ENCODE measurements at places on chromosomes 4 and X.

- no peak for DNase-seq
Measured at GRCh38 chr4:121243485-121243884, 79.4 kb upstream of the TNIP3 start.

DNA sequence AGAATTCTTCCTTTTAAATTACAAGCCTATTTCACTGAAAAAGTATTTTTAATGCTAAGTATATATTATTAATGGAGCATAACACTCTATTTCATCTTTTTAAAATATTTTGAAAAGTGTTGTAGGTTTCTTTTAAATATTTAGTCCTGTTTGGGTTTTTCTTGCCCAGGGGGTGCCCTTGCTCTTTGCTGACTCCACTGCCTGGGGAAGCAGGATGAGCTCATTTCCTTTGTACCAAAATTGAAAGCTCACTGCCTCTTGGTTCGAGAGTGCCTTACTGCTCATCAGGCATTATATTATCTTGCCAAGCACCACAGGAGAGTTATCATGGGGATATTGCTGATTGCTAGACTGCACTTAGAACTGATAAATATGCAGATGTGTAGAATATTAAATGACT is 819.2 kb downstream of the PCDH18 start:
- no peak for DNase-seq

- DNase-seq, result no peak
Measured at GRCh38 chr4:27101126-27101525, 240.5 kb downstream of the STIM2 start.

DNA sequence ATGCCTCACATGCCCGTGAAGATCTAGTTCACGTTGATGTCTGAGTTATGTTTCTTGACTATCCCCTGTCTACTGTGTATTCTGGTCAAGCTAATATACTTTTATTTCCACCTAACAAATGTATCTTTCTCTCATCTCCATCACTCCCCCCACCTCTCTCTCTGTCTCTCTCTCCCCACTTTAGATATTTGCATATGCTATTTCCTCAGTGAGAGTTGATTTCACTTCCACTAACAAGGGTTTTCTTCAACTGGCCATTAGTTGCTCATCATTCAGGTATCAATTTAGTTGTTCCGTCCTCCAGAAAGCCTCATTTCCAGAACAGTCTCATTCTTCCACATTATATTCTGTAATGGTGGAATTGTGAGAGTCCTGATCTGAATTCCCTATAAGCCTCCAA is 1777.8 kb upstream of the TENM3 start:
- no peak for DNase-seq

GRCh38 chr4:3082925-3083515 is 8.5 kb downstream of the HTT start:
- no peak for DNase-seq

GRCh38 chr4:11585506-11585905 is 156.8 kb upstream of the HS3ST1 start:
- DNase-seq, result peak; percentile 57

GRCh38 chr4:67465763-67466052 is 79.6 kb downstream of the CENPC start:
- no peak for DNase-seq

DNA sequence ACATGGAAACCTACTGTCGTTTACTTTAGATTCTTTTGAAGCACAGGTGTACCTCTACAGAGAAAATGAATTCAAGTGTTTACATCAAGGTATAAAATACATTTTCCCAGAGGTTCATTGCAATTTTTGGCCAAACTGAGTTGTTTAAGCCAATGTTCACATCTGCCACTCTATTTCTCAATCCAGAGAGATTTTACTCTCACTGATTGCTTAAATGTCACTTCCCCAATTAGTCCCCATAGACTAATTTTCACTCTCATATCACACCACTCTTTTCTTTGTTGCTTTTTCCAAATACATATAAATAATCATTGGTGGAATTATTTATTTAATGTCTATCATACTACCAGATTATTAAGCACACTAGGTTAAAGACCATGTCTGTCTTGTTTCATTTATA is 271.8 kb downstream of the PPP3CA start:
- DNase-seq, result no peak

DNA sequence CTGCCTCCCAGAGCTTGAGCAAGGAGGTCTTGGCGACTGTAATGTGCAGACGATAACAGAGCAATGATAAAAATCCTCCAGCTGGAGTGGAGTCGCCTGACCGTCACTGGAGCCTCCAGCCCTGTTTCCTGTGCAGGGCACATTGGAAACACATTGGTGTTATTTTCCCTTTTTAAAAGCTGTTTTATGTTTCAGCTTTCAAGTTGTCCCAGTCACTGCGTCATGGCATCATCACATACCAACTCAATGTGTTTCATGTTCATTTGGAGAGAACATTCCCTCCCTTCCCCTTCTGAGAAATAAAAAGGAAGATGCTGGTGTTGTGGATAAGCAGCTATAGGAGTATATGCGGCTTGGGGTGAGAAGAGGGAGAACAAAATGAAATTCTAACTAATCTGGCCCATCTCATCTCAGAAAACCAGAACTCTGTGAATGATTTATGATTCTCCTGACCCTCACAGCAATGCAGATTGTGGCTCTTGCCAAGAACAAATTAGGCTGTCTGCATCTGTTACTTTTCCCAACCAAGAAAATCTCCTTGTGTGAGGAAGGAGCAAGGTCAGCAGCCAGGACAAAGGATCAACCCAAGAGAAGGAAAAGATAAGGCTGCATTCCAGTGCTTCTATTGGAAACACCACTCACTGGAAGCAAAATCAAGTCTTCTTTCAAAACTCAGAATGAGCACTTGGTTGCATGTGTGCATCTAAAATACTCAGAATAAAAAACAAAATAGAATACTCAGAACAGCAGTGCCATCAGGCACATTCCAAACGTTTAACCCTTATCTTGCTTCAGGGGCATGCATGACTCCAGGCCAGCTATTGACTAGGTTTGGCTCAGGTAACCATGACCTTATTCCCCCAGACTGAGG is 134.4 kb downstream of the RASL11B start:
- DNase-seq, result no peak

- no peak for DNase-seq
Measured at GRCh38 chr4:6134612-6135220, 65.6 kb downstream of the JAKMIP1 start.

- DNase-seq, result no peak
Measured at GRCh38 chrX:148024425-148025148, 43.5 kb downstream of the FMR1NB start.

DNA sequence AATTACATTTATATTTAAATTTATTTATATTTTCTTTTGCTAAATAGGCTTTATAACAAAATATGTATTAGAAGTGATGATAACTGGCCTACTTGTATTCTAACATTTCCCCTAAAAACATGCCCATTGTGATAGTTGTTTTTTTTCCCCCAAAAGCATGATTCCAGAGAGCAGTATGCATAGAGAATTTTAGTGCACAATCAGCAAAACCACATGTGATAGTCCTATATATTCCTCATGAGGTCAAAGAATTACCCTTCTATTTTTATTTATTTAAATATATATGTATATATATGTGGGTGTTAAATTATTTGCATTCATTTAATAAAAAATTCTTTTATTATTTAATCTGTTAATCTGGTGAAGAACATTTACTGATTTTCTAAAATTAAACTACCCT is 78.2 kb upstream of the TLL1 start:
- DNase-seq, result no peak

GRCh38 chr4:182616476-182616875 is 300.7 kb downstream of the DCTD start:
- DNase-seq, result no peak

DNA sequence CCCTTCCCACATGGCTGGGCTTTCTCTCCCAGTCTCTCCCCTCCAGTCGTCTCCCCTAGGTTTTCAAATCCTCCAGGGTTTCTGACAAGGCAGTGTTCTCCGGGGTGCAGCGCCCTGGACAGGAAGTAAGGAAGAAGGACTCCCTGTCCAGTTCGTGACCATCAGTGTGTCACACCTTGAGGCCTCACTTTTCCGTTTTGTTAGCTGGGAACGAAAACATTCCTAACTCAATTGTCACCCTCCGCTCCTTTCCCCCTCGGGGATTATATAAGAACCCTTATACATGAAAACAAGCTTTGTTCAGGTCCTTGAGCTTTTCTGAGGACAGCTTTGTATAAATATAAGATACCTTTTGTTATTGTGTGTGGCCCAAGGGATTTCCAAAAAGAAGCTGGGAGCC is 92.1 kb downstream of the KDR start:
- no peak for DNase-seq

DNA sequence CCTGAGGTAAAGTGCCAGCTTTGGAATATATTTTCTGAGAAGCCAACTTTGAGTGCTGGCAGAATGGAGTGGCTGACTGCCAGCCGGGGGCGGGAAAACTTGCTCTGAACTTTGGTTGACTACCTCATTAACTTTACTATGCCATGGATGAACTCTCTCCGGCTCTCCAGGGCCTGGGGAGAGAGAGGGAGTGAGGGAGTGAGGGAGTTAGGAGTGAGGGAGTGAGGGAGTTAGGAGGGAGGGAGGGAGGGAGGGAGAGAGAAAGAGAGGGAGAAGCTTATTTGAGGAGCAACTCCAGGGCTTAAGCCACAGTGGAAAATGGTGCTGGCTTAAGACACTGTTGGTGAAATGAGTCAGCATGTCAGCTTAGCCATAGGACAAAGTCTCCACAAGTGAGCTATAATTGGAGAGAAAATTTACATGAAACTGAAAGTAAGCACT is 280.9 kb upstream of the RPS6KA3 start:
- DNase-seq, result no peak

DNA sequence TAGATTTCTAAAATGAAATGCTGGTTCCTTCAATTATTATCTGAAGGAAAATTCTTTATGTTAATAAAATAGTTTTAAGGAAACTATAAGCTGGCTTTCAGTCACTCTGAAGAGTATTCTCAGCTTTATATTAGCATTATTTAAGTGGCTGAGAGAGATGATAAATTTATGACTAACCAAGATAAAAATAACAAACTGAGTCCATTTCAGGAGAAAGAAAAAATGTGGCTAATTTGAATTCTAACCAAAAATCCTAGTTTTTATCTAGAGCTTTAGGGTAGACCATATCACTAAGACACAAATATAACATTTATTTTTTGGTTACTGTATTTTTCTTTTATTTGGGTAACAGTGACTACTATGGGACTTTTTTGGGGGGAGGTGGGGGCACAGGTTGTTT is 59.4 kb upstream of the NAP1L5 start:
- no peak for DNase-seq

GRCh38 chr4:112172180-112172579 is 26.9 kb downstream of the FAM241A start:
- DNase-seq, result no peak

GRCh38 chrX:13854003-13854402 is 37.1 kb upstream of the GPM6B start:
- DNase-seq, result no peak

GRCh38 chr4:62274782-62275181 is 1074.7 kb downstream of the ADGRL3 start:
- DNase-seq, result no peak

DNA sequence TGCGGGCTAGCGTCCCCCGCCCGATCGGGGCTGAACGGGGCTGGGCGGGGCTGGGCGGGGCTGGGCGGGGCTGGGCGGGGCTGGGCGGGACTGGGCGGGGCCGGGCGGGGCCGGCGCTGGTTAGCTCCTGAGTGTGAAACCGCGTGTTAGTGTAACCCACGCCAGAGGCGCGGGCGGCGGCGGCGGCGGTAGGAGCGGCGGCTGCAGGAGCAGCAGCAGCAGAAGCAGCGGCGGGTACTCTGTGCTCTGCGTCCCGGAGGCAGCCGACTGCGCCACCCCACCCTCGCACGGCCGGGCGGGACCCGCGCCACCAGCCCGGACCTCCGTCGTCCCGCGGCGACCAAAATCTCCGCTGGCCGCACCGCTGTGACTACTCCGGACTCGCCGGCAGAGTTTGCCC is 128.1 kb downstream of the LAS1L start:
- DNase-seq, result no peak

DNA sequence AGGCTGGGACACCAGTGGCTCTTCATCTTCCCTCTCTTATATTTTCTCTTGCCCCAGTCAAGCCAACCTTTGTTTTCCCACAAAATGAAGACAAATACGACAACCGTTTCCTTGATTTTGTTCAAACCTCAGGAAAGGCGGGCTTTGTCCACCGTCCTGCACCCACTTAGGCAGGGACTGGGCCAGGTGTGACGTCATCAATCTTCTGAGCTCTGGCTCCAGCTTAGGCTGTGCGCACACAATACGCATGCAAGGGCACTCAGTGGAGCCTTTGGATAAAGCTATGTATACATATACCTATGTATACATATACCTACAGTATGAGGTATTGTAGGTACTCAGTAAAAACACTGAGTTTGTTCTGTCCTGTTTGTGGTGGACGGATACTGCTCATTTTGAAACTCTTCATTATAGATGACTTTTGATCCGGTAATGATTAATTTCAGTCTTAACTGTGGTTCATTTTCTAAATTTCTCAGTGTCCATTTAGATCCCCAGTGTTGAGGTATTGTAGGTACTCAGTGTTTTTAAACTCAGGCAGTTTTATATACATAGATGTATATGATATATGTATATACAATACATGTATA is 194.9 kb downstream of the MGST2 start:
- no peak for DNase-seq

GRCh38 chr4:61934198-61934597 is 734.1 kb downstream of the ADGRL3 start:
- no peak for DNase-seq

- no peak for DNase-seq
Measured at GRCh38 chrX:7704205-7704604, 138.8 kb upstream of the VCX start.

DNA sequence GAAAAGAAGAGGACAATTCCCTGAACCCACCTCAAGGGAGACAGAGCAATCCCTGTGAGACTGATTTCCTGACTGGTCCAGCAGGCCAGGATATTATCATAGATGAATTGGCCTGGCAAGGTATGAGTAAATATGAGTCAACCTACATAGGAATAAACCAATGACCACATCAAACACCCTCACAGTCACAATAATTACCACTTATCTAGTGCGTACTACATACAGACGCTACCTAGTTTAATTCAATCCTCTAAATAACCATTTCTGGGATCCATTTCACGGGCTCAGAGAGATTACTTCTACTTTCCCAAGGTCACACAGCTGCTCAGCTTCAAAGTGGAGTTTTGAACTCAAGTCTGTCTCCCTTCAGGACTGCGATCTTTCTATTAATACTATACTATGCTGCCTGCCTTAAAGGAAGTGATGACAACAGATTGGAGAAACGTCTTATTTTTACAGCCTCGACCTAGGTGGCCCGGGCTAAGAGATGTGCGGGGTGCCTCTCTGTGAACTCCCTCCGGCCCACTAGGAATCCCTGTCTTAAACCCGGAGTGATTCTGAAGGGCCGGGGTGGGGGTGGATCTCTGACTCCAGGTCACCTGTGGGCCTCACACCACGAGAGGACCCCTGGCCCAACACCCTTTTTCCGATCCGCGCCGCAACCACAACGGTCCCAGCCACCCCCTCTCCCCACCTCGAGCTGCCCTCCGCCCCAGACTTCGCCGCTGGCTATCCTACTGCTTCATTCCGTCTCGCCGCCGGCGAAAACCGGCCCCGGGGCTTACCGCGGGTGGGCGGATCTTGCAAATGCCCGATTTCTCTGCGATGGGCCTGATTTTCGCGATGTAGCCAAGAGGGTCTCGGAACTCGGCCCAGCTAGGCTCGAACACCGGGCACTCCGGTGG is 800 bp downstream of the KDM5C start:
- no peak for DNase-seq

GRCh38 chr4:48109413-48110263 is 24.4 kb downstream of the TXK start:
- DNase-seq, result peak; percentile 74

All from NCI-H2081 (cell line).